ENCODE measurements at places on chromosomes 11 and 22.

DNA sequence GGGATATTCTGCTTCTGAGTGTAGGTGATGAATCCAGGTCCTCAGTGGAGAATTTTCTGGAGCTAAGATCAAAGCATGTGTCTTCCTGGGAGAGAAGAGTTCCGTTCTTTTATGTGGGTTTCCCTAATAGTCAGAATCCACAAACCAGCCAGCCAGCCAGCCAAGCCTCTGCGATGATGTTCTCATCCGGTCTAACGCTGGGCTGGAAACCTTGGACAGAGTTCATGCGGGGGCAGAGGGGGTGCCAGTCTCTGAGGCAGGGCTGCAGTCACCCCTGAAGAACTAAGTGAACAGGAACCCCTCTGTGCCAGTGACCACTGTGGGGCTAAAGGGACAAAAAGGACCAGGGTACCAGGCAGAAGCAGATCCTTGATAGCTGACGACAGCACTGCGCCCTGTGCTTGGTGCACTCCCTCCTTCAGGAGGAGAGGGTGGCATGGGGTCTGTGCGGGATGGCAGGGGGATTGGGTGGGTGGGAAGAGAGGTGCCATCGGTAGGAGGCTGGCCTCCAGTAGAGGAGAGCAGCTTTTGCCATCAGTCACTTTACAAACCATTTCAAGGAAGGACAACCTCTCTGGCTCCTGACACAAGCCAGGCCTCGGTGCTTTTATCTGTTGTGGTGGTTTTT, 27.1 kb downstream of the ADAMTS15 start:
- DNase-seq: no peak

GRCh38 chr11:16911658-16912057, 102.6 kb downstream of the PLEKHA7 start:
- DNase-seq: no peak

GRCh38 chr22:27764722-27765236, 36.8 kb downstream of the MN1 start:
- DNase-seq: no peak

GRCh38 chr22:40533712-40534378, 102.7 kb downstream of the MRTFA start:
- DNase-seq: peak; percentile 80

DNA sequence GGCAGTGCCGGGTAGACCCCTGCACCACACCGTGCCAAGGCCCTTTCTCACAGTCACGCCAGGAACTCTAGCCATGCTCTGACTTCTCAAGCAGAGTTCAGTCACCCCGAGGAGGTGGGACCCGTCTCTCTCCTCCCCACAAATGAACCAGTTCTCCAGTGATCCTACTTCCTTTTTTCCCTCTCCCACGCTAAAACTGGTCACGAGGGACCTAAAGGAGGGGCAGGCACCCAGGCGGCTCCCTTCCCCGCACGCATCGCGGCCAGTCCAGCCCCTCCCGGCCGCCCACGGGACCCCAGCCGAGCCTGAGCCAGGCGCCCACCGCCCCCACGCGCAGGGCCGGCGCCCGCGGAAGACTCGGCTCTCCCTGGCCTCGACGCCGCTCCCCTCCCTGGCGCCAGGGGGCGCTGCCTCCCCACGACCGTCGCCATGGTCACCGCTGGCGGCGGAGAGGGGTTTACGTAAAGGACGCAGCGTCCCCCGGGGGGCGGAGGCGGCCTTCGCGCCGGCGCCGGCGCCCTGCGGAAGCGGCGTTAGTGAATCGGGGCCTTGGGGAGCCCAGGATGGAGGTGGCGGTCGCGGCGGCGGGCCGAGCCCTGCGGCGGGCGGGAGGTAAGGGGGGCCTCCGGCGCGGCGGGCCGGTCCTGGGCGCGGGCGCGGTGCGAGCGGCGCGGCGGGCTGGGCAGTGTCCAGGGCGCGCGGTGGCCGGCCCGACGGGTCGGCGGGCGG, at the start of gene DAGLA:
Gene DAGLA (plus strand): TSS at position 499 of the 729 bp plus-strand sequence. CDS start 39,765 bp downstream, outside the sequence.
- peak; percentile 70 for DNase-seq

- no peak for DNase-seq
Observed at GRCh38 chr11:130882138-130882551, 34.1 kb downstream of the SNX19 start.

- DNase-seq: no peak
Observed at GRCh38 chr11:85776951-85777602, 33.9 kb downstream of the SYTL2 start.

DNA sequence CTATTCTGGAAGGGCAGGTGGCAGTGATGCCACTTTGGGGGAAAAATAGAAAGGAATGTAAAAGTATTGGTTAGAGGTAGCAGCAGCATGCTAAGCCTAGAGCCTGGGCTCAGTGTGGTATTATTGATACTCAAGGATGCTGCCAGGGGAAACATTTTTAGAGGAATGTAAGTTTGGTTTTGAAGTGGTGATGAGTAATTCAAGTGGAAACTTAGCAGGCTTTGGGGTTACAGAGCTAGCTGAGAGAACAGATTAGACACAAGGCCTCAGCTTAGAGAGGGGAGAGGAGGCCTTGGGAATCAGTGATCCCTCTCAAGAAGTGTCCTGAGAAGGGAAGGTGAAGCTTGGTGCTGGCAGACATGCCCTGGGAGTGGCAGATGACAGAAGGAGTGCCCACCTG, 32.9 kb upstream of the DDI1 start:
- DNase-seq: no peak

DNA sequence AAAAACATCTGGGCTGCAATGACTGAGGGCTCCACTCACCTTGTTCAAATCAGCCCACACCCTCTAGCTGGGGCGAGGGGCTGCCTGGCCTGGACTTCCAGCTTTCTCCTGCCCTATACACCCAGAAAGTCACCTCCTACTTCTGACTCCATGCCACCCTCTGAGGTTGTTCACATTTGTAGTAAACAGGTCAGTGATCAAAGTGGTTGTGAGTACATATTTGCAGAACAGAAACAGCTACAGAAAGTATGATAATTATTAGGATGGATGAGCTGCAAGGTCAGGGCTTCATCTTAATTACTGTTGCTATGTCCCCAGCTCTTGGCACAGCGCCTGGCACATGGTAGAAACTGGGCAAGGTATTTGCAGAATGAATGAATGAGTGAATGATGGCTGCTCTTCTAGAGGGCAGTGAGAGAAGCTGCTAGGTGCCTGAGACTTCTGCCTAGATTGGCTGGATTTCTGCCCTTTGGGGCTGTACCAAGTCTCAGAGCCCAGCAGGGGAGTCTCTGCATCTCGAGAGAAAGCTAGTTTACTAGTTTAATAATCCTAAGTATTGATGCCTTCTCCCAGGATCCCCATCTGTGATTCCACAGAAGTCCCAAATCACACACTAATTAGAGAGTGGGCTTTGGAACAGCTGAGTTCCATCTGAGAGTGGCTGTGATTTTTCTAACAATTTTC, 36.0 kb downstream of the SYT13 start:
- no peak for DNase-seq

DNA sequence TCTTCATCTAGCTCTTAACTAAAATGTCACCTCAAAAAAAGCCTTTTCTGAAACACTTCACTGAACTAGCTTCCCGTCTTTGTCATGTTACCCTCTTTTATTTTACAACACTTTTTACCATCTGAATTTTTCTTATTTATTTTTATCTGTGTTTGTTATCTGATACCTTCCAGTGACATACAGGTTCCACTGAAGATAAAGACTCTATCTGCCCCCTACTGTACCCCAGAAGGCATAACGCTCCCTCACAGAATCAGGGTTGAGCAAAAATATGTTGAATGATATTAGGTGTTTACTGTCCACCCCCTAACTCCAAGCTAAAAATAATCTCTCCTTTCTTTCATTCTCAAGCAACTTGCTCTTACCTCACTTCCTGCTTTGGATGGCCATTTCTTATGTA, 654.2 kb downstream of the NELL1 start:
- no peak for DNase-seq

DNA sequence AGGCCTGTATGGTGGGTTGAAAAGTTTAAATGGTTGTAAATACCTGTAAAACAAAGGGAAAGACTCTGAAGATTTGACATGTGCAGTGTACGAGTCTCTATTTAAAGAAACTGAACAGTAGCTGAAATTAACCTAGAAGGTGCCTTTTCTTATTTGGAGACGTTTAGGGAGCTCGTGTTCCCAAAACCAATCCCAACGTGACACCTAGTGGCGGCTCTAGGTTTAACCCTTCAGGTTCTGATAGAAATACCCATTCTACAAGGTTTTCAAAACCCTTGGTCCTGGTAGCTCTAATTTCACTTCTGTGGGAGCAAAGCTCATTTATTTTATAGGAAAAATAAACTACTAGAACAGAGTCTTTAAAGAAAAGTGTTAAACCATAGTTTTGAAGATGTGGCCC, 258.3 kb downstream of the LRRC4C start:
- peak; percentile 31 for DNase-seq

GRCh38 chr11:132114185-132114584, 743.8 kb downstream of the NTM start:
- DNase-seq: peak; percentile 7

DNA sequence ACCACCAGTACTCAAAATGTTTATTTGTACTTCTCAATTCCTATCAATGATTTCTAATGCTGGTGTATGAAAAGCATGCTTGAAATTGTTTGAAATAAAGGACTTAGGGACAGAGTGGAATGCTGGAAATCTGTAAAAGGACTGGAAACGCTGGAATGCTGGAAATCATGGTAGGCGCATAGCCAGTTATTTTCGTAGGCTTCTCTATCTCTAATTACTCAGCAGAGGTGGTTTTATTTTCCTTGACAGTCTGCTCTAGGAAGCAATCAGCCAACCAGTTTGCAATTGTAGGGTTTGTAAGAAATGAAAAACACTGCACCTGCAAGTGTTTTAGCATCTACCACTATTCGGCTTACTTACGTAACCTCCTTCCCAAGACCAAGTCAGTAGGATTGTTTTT, 788 bp downstream of the LIN7C start:
- no peak for DNase-seq

DNA sequence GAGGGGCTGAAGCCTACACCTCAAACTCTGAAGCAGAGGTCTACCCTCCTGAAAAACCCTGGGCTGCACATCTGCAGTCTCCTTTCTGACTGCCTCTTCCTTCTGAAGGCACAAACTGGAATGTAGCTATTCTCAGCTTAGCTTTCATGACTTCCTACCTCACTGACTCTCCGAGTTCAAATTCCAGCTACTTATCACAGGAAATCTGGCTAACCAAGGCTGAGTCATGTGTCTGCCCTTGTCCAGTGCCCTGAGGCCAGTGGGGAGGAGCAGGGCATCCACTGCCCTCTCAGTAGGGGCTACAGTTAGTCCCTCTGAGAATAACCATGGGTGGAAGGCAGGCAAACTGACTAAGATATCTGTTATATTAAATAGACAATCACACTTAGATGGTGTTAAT, 29.2 kb downstream of the PDGFD start:
- DNase-seq: no peak

DNA sequence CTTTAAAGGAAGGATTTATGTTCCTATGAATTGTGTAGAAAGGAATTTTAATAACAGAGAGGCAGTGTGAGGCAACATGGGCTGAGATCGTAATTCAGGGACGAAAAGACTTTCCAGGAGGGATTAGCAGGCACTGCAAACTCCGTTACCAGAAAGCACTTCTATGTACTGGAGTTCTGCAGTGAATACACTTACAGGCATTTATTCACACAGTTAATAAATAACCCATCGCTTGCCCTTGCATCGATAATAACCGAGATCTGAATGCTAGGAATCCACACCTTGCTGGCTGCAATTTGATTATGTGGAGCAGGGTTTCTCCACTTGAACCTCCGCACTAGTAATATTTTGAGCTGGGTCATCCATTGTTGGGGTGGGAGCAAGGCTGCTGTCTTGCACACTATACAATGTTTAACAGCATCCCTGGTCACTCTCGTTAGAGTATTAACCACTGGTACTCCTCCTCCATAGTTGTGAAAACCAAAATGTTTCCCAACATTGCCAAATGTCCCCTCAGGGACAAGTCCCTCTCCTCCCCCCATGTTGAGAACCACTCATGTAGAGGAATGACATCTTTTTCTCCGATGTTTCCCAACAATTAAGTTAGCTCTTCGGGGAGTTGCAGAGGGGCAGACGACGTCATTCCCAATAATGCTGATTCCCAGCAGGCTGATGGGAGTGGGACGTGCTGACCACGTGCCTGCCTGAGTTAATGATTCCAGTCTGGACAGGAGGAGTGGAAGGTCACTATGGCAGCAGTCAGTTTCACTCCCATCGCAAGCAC, 99.5 kb downstream of the SNX19 start:
- DNase-seq: no peak

- no peak for DNase-seq
Observed at GRCh38 chr11:7439746-7440320, 45.5 kb upstream of the OLFML1 start.

DNA sequence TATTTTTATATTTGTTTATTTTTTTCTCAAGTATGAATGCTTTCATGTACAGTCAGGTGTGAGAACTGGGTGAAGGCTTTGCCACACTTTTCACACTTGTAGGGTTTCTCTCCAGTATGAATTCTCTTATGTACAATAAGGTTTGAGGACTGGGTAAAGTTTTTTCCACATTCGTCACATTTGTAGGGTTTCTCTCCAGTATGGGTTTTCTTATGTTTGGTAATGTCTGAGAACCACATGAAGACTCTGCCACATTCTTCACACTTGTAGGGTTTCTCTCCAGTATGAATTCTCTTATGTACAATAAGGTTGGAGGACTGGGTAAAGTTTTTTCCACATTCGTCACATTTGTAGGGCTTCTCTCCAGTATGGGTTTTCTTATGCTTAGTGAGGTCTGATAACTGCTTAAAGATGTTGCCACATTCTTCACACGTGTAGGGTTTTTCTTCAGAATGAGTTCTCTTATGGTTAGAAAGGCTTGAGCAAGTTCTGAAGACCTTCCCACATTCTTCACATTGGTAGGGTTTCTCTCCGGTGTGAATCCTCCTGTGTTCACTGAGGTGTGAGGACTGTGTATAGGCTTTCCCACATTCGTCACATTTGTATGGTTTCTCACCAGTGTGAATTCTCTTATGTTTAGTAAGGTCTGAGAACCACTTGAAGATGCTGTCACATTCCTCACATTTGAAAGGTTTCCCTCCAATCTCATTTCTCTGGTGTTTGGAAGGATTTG, 19.7 kb downstream of the ZNF195 start:
- DNase-seq: no peak

GRCh38 chr11:30348035-30348434, 25.1 kb downstream of the ARL14EP start:
- DNase-seq: no peak

DNA sequence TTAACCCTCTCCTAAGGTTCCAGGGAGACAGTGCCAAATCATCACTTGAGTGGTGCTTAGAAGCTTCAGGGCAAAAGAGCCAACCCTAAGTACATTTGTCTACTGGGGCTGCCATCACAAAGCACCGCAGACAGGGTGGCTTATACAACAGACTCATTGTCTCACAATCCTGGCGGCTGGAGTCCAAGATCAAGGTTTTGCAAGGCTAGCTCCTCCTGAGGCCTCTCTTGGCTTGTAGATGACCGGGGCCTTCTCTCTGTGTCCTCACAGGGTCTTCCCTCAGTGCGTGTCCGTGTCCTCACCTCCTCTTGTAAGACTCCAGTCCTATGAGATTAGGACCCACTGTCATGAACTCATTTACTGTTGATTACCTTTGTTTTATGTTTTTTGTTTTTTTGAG, 34.1 kb upstream of the CD81 start:
- no peak for DNase-seq

GRCh38 chr11:87754685-87755084, 420.6 kb downstream of the RAB38 start:
- DNase-seq: no peak

Data from KBM-7 (cell line).